SHP77 treated with DMSO at 0.1 percent for 48 hours (cell line): ENCODE measurements at places on chromosomes 5 and 9.

DNA sequence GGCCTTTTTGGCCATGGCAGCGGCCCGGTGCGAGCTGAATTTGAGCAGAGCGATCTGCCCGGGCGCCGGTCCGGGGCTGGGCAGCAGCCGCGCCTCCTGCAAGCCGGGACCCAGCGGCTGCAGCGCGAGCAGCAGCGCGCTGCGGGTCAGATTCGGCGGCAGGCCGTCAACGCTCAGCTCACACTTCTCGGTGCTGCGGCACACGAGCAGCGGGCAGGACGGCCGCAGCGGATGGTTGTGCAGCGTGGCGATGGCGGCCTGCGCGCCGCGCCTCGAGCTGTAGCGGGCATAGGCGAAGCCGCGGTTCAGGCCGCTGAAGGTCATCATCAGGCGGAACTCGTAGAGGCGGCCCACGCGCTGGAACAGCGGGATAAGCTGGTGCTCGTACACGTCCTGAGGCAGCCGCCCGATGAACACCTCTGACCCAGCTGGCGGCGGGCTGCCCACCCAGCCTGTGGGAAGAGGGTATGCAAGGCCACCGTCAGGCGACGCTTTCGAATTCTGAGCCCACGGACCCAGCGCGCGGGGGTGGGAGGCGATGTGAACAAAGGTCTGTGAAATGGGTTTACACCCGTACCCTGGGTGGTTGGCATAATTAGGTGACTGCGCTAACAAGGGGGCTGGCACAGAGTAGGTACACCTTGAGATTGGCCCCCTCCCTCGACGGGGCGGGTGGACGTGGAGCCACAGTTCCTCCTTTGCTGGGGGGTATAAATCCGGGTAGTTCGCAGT lies 755 bp downstream of the DND1 start:
- no peak for DNase-seq

GRCh38 chr9:97983589-97984187 lies 547 bp downstream of the ANP32B start:
- DNase-seq = no peak

- no peak for DNase-seq
Observed at GRCh38 chr5:113235884-113236283, 198.9 kb downstream of the TSSK1B start.

DNA sequence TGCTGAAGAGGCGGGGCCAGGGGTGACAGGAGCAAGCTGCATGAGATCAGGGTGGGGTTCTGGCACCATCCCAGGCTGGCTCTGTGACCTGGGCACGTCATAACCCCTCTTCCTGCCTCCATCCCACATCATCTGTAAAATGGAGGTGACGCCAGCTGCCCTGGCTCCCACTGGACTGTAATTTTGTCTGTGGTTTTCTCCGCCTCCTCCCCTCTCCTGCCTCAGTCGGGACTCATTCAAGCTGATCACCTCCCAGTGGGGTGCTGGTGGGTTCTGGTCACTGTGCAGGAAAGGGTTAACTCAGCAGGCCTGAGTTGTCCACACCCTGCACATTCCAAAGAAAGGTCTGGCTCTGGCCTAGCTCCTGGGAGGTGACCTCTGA lies 128.2 kb downstream of the RXRA start:
- no peak for DNase-seq

DNA sequence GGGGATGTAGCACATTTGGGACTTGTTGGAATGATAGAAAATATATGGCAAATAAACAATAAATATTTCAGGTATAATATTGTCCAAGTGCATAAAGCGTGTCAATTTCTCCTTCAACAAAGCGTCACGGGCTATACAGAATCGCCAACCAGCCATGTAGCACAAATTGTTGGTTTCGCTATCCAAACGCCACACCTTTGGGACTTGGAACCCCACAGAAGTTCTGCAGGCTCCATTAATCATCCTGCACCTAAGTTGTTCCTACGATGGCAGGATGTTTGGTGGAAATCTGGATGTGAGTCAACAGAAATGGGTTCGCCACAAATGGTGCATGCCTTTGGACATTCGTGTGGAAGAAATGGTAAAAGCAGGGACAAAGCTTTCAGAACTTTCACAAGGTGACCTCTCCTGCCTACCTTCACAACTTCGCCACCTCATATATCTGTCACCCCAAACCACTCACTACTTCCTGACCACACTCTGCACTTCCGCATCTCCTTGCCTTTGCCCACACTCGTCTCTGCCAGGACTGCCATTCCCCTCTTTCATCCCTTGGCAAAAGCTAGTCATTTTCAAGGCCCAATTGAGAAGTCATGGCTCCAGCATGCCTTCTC lies 95.7 kb downstream of the LHFPL2 start:
- DNase-seq = no peak

DNA sequence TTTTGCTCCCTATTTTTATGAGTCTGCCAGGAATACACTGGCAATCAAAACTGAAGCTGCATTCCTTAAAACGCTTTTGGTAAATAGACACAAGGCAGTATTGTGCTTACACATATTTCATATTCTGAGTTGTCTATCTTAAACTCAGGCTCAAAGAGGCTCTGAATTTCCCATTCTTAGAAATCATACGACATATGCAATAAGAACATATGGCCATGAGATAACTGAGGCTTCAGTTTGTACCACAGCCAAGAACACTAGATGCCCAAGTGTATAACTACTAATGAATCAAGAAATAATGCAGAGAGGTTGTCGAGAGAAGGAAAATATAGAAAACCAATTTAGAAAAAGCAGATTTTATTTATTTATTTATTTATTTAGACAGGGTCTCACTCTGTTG lies 357.4 kb downstream of the NDUFS4 start:
- no peak for DNase-seq

DNA sequence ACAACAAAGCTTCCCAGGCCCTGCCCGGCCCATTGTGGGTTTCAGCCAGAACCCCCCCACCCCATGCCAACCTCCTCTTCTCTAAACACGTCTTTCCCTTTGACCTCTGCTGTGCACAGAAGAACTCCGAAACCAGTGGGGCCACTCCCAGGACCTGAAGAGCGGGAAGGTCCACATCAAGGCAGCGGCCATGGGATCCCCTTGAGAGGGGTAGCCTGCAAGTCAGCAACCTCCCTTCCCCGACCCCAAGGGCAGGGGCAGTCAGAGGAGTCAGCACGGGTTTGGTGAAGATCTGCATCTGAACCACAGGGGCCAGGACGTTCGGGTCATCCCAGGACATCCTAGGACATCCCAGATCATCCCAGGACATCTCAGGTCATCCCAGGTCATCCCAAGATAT lies 379.9 kb upstream of the IRX4 start:
- DNase-seq = no peak

GRCh38 chr5:83118471-83118870 lies 41.1 kb downstream of the XRCC4 start:
- no peak for DNase-seq

DNA sequence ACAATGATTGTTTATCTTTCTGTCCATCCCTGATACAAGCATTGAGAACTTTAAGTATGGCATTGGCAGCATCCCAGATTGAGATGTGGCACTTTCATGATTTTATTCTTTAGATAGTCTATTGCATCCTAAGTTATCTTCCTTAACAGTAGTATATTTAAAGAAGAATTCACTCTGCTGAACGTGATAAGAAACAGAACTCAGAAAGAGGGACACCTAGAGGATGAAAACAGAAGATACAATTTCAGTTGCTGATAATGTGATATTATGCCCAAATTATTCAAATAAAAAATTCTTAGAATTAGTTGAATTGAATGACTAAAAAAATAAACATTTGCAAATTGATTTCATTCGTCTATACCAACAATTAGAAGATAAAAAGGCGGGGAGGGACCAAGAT lies 218.1 kb upstream of the DMRTA1 start:
- DNase-seq = no peak

DNA sequence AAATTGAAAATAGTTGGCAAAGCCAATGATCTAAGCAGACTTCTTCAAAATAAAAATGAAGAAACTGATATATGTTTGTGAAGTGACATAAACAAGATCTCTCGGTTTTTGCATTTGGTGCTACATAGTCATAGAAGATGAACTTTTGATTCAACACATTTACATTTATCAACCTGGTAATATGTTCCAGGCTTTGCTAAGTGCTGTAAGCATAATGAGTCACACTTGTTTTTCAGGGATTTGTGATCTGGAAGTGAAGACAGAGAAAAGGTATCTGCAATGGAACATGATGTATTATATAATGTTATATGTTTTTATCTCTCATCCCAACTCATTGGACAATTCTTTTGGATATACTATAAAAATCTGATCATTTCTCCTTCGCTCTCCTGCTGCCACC lies 801.4 kb downstream of the BRINP1 start:
- DNase-seq = no peak

DNA sequence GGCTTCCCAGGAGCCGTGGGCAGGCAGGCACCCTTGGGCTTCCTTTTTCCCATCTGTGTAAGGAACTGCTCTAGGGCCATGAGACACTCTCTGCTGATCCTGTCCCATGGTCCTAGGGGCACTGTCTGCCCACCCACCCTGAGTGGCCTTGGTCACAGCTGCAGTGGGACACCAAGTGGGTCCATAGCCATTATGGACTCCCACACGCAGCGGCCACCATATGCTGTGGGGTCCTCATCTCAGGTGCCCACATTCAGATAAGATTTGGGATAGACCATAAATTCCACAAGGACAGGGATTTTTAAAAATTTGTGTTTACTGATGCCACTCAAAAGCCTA lies 180.8 kb downstream of the AUH start:
- DNase-seq = no peak

DNA sequence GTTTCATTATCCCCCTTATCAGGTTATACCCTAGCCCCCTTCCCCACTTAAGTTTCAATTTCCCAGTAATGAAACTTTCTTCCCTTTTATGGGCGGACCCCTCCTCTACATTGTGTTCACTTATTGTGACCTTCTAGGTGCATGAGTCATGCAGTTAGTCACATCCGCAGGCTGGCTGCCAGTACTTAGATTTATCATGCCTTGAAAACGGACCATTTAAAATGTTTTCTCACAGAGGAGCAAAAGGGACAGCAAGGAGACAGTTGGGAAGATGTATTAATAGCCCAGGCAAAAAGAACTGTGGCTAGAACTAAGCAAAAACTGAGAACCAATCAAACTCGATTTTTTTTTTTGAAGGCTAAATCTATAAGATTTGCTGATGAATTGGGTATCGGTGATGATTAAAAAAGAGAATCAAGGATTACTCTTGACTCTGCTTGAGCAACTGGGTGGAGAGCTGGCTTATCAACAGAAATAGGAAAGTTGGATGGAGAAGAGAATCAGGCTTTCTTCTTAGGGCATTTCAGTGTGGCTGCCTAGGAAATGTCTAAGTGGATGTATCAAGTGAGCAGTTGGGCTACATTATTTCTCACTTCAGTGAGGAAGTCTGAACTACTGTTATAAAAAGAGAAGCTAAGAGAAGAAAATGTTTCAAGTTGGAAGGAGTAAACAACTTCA lies 615.0 kb downstream of the HINT1 start:
- DNase-seq = no peak

GRCh38 chr9:215631-216155 lies 1.0 kb downstream of the DOCK8 start:
- no peak for DNase-seq

- DNase-seq = no peak
Observed at GRCh38 chr9:108257382-108257781, 598.4 kb downstream of the ACTL7B start.

- no peak for DNase-seq
Observed at GRCh38 chr9:87149799-87150198, 202.5 kb upstream of the GAS1 start.

DNA sequence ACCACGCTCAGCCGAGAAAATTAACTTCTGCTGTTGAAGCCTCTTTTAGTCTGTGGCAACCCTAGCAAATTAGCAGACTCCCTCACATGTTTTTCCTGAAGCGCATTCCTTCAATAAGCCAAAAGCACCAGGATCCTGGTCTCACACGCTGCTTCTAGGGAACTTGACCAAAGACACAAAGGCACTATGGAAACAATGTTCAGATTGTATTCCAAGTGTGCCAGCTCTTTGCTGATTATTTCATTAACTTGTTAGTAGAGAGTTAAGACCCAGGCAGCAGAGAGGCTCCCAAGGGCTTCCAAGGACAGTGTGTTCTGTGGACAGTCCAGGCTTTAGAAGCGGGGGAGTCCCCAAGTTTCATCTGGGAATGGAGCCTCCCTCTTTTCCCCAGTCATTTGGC lies 94.4 kb upstream of the BASP1 start:
- no peak for DNase-seq

DNA sequence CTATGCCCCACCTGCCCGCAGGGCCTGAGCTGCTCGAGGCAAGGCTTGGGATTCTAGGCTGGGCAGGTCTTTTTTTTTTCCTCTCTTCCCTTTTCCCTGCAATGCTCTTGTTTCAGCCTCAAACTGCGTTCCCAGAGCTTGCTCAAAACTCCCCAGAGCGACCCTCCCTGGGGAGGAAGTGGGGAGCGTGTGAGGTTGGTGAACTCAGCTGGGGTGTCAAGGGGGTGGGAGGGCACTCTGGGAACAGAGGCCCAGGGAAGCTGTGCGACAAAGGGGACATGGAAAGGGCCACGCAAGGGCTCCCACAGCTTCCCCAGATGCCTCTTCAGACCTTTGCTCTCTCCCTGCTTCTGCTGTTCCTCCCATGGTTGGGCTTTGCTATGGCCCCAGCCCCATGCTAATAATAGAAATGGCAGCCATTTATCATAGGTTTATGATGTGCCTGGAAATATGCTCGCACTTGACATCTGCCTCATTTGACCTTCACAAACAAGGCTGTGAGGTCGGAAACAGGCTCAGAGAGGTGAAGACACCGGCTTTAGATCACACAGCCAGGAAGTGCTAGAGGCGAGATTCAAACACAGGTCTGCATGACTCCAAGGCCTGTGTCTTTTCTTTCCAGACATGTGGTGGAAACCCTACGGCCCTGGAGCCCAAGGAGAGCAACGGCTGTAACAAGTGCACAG lies 40.9 kb upstream of the IL17B start:
- no peak for DNase-seq

- DNase-seq = no peak
Observed at GRCh38 chr5:112957036-112957808, 19.4 kb upstream of the DCP2 start.

GRCh38 chr5:23991406-23991805 lies 484.0 kb downstream of the PRDM9 start:
- no peak for DNase-seq

DNA sequence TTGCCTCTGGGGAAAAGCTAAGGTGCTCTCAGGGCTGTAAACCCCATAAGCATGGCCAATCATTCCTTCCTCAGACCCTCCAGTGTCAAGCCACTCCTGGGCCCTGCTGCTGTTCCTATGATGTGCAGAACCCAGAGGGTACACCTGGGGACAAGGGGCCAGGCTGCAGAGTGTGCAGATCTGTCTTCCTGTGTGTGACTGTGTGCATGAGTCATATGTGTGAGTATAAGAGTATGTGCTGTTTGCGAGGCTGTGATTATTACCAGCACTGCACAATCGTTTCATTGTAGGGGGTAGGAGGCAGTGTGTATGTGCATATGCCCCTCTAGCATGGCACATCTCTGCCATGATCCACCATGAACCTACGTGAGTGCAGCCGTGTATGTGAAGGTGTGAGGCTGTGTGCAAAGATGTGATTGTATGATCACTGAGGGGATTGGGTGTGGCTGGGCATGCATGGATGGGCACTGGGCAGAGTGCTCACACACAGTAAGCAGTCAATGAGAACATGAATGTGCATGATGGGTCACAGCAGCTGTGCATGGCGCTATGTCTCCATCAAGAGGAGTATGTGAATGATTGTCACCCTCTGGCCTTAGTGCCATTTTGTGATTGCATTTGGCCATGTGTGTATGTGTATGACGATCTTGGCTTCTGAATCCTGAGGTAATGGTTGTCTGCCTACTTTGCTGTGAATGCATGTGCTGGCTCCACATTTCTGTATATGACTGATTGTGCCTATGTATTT lies 2.4 kb upstream of the OR1K1 start:
- no peak for DNase-seq

GRCh38 chr9:124549016-124549415 lies 41.8 kb upstream of the NR5A1 start:
- no peak for DNase-seq
